Renal pelvis (tissue), 12 donors: ENCODE measurements at places on chromosomes 3 and 15. TPM values are rescaled to one million over a fixed set of nuclear protein-coding genes. Genes with fewer than 3 reads are reported as not detected.

CPN2 gene
- 0.62 TPM for polyA plus RNA-seq

CASR gene
- polyA plus RNA-seq = 30.7 TPM

BCHE gene
- 6.3 TPM for polyA plus RNA-seq

PLSCR1 gene
- 82.7 TPM for polyA plus RNA-seq

AQR gene
- polyA plus RNA-seq = 39.3 TPM

IRAK2 gene
- 0.71 TPM for polyA plus RNA-seq

ARMC8 gene
- polyA plus RNA-seq = 51.2 TPM

GMPPB gene
- polyA plus RNA-seq = 15.8 TPM

ATP2B2 gene
- polyA plus RNA-seq = 0.41 TPM

C2CD4A gene
- 0.28 TPM for polyA plus RNA-seq

GCSAM gene
- 0.74 TPM for polyA plus RNA-seq

GABRB3 gene
- polyA plus RNA-seq = 5.1 TPM

CD86 gene
- 1.1 TPM for polyA plus RNA-seq

STRIT1 gene
- polyA plus RNA-seq = 1.6 TPM
